ENCODE measurements at places on chromosomes 1 and 21.

DNA sequence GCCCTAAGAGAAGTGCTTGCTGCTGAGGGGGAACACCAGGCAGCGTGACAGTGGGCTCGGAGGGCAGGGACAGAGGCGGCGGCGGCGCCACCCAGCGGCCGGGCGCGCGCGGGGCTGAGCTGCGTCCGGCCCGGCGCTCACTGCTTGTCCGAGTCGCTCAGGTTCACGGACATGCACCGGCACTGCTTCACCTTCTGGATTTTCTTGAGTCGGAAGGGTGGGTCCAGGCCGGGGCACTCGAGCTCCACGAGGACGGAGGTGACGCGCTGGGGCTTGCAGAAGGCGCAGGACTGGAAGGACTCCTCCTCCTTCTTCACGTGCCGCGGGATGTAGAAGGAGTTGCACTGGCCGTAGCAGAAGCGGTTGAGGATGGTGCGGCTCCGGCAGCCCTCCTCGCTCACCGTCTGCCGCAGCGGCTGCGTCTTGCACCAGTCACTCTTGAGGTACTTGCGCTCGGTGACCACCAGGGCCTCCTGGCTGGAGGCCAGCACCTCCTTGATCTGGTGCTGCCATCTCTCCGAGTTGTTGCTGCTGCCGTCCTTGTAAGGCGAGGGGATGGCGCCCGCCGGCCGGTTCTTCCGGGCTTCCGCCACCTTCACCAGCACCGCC, 119.0 kb downstream of the GREM2 start:
- peak; percentile 45 for DNase-seq

DNA sequence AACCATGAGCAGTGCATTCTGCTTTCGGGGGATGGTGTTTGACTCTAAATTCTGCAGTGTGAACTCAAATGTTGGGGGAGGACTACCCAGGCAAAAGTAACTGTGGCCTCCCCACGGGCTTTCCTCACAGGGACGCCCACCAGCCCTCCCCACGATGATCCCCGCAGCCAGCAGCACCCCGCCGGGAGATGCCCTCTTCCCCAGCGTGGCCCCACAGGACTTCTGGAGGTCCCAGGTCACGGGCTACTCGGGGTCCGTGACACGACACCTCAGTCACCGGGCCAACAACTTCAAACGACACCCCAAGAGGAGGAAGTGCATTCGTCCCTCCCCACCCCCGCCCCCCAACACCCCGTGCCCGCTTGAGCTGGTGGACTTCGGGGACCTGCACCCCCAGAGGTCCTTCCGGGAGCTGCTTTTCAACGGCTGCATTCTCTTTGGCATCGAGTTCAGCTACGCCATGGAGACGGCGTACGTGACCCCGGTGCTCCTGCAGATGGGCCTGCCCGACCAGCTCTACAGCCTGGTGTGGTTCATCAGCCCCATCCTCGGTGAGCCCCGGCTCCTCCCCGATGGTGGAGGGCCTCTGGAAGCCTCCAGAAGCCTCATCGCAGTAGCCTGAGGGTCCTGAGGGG, 6.4 kb downstream of the SLC45A1 start:
- no peak for DNase-seq

DNA sequence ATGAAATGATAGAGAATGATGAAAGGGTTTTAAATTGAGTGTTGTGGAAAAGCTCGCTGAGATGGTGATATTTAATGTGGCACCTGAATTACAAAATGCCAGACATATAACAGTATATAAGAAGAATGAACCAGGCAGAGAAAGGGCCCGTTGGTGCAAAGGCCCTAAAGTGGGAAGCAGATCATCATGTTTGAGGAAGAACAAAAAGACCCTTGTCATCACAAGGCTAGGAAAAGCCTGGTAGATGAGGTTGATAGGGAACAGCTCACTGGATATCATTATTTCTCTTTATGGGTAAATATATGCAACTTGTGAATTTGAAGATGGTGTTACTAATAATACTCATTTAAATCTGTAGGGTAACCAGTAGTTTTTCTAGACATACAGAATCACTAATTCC, 11.0 kb downstream of the RAP1A start:
- no peak for DNase-seq

DNA sequence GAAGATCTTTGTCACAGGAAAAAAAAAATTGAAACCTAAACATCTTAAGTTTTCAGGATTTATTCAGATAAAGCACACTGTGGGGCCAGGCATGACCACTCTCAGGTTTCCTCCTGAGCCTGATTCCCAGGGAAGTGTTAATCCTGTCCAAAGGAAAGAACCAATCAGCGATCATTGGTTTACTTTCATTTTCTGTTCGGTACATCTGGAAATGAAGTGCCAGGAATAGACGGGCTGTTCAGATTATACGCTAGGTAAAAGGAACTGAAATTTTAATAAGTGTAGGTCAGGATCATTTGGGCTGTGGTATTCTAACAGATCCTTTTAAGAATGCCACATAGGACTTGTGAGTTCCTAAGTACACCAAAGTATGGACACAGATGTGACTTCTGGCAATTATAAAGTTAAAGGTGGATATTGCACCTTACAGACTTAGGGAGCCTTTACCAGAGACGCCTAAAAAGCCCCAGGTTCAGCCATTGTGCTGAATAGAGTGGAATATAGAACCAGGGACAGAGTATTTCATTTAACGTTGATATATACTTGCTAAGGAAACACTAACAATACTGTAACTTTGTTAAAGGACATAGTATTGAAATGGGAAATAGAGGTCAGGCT, 9.3 kb upstream of the CACYBP start:
- peak; percentile 63 for DNase-seq

- DNase-seq, result no peak
These were observed 159.8 kb downstream of the PEX14 start for GRCh38 chr1:10634428-10635084.

GRCh38 chr1:79431340-79431739, 424.8 kb upstream of the ADGRL4 start:
- no peak for DNase-seq
